Heart right ventricle (tissue), 16 donors: ENCODE measurements at places on chromosomes 11 and 22. TPM values are rescaled to one million over a fixed set of nuclear protein-coding genes. Genes with fewer than 3 reads are reported as not detected.

The C11orf97 gene
- not detected for total RNA-seq

The SEC14L3 gene
- total RNA-seq, result not detected

The OOSP4A gene
- total RNA-seq, result not detected

The YPEL1 gene
- total RNA-seq, result 7.5 TPM

The MPEG1 gene
- 5.7 TPM for total RNA-seq

The OR5D14 gene
- not detected for total RNA-seq

The SLC17A6 gene
- total RNA-seq, result not detected

The RASSF10 gene
- 0.12 TPM for total RNA-seq

The MTNR1B gene
- total RNA-seq, result not detected
